ENCODE measurements at places on chromosomes 7 and 10.

DNA sequence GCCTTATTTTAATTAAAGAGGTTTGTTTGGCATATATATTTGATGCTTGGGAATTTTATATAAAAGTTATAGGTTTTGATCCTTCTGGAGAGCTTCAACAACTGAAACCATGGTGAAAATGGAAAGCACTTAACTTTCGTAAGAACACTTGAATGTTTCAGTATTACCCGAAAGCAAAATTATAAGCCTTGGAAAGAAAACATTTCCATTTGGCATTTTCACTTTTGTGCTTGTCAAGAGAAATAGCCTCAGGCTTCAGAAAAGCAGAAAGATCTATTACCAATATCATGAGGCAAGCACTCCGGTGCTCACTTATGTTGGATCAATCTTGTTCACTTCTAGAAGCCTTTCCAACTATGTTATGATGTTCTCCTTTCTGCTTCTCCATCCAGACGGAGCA lies 256.0 kb downstream of the TRIL start:
- DNase-seq: no peak

- no peak for DNase-seq
These were observed 16.9 kb downstream of the GFRA1 start for GRCh38 chr10:116255886-116256751.

GRCh38 chr10:34715511-34716187 lies 99.4 kb downstream of the PARD3 start:
- DNase-seq: no peak

DNA sequence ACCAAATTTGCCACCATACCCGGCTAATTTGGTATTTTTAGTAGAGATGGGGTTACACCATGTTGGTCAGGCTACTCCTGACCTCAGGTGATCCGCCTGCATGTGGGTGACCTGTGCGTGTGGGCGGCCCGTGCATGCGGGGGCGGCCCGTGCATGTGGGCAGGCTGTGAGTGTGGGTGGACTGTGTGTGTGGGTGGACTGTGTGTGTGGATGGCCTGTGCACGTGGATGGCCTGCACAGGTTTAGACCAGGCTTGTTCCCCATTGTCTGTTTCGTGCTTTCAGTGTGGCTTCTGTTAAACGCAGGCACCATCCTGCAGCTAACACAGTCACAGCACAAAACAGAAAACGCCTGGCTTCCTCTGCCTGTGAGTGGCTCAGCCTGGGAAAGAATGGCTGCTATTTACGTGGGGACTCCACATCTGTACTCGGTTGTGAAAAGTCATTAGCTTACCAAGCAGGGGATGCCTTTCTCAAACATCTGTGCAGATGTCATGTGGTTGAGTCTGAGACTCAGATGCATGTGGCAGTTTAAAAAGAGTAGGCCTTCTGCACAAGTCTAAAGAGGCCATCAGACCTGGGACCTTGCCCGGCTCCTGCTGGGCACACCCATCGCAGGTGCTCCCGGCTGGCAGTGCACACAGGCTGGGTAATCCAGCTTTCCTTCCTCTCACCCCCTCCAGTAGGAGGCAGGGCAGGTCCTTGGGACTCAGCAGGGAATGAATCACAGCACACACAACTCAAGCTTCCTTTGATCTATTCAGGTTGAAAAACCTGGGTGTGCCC lies 91.6 kb downstream of the COBL start:
- no peak for DNase-seq

- DNase-seq: no peak
These were observed at the start of gene TMEM176A for GRCh38 chr7:150800581-150801241. TSS of gene TMEM176A (plus strand) at chr7:150800769. CDS start at chr7:150801551, 782 bp downstream.

DNA sequence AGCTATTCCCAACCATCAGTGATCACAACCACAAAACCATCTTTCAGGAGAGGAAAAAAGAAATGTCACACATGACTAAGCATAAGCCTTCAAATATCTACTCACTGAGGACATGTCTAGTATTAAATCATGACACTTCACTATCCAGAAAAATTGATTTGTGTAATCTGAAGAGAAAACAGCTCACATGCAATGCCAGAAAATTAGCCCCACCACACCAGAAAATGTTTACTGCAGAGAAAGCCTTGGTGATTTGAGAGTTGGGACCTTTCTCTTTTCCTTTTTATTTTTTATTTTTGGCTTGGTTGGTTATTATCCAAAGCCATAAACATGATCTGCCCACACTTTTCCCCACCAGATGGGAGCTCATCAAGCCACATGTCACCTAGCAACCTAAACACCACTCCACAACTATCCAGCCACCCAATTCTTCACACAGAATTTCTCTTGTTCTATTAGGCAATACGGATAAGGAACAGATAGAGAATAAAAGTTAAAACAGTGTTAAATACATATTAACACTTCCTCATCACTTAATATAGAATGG lies 3.1 kb downstream of the PARD3 start:
- DNase-seq: no peak

DNA sequence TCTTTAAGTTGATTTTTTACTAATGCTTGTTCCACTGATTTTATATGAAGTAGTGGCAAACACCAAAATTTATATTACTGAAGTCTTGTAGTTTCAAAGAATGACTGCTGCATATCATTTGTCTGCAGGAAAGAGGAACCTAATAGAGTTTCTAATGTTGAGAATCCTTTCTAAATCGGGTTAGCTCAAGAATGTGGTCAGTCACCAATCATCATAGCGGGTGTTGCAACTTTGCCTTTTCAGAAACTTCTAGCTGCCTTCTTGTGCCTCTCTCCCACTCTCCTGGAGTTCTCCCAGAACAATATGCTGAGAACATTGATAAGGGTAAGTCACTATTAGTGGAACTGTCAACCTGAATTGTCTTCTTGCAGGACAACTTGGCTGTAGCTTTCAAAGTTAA lies 524.8 kb upstream of the SORCS1 start:
- DNase-seq: no peak
